ENCODE measurements at places on chromosomes 12 and 14.

- no peak for DNase-seq
Measured at GRCh38 chr12:7265251-7265650, 38.6 kb upstream of the ACSM4 start.

GRCh38 chr12:51910691-51911090 is 3.4 kb downstream of the ACVRL1 start:
- no peak for DNase-seq

DNA sequence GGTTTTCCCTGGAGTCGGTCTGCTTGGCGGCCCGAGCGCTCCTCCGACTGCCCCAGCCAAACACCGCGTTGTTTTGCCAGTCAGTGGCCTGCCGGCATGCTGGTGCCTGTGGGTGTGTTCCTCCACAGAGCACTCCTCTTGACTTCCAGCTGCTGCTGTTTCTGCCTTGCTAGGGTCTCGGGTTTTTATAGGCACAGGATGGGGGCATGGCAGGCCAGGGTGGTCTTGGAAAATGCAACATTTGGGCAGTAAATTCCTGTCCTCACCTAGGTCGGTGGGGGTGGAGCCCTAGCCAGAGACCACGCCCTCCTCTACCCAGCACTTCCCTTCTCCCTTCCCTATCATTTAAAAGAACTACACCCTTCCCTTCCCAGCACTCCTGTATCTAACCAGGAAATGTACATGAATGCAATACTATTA is 34.7 kb upstream of the VASH1 start:
- DNase-seq, result no peak

GRCh38 chr12:130481392-130481879 is 143.7 kb downstream of the PIWIL1 start:
- DNase-seq, result no peak
